ENCODE measurements at places on chromosomes 2 and 18.

DNA sequence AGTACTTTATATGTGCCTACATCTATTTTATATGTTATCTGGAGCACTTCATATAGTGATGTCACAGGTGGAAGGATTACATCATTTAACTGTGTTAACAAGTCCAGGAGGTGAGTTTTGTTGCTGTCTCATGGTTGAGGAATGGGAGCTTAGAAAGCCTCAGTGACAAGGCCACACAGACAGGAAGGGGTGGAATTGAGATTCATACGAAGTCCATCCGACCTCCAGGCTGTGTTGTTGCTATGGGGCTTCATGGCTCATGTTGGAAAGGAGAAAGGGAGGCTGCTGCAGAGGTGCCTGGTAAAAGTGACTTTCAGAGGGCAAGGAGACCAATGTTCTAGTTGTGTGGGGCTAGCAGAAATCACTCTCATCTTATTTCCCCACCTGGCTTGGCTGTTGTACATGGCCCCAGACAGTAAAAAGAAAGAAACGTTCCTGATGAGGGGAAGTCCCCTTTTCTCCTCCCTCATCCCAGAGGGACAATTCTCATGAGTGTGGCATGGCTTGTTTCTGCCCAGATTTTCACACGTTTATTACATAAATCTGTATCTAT lies 31.0 kb upstream of the GREB1 start:
- peak; percentile 10 for DNase-seq

DNA sequence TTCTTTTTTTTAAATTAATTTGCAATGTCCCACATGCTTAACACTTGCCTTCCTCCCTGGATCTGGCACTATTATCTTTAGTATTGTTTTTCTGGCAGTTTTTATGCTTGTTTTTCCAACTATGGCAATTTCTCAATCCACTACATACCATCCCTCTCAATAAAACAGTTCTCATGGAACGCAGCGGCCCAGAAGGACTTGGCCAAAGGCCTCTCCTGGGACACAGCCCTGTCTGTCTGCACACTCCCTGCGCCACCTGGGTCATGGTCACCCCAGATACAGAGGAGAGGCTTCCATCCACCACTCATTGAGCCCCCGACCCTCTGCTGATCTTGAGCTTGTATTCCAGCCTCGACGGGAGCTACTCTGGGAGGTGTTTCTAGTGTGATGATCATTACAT lies 91.2 kb downstream of the TWIST2 start:
- no peak for DNase-seq

DNA sequence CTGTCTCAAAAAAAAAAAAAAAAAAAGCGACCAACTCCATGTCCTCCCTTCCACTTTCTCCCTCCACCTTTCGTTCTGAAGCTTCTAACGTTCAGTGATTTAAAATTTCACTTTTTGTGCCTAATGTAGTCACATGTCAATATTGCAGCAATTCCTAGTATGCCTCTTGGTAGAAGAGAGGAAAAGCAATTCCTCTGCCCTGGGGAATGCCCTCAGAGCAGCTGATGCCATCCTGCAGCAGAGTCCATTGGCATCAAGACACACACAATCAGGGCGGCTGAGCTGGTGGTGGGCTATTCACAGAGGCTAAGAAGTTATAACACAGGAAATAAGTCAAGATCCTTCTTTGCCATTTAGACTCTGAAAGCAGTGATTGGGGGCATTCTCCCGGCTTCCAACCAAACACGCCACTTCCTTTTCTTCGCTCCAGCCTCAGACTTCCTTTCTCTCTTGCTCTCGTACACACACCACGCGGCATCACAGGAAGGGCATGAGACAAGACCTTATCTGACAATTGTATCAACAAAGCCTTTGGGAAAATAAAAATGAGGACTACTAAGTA lies 71.9 kb downstream of the MOGAT1 start:
- DNase-seq, result no peak

- DNase-seq, result no peak
These were observed 424.2 kb downstream of the TGIF1 start for GRCh38 chr18:3874125-3874524.

GRCh38 chr2:212385241-212385640 lies 153.4 kb downstream of the ERBB4 start:
- no peak for DNase-seq

- DNase-seq, result no peak
These were observed 4.0 kb downstream of the RNMT start for GRCh38 chr18:13730481-13730880.

- peak; percentile 18 for DNase-seq
These were observed 246.6 kb downstream of the SETBP1 start for GRCh38 chr18:44927127-44927849.

DNA sequence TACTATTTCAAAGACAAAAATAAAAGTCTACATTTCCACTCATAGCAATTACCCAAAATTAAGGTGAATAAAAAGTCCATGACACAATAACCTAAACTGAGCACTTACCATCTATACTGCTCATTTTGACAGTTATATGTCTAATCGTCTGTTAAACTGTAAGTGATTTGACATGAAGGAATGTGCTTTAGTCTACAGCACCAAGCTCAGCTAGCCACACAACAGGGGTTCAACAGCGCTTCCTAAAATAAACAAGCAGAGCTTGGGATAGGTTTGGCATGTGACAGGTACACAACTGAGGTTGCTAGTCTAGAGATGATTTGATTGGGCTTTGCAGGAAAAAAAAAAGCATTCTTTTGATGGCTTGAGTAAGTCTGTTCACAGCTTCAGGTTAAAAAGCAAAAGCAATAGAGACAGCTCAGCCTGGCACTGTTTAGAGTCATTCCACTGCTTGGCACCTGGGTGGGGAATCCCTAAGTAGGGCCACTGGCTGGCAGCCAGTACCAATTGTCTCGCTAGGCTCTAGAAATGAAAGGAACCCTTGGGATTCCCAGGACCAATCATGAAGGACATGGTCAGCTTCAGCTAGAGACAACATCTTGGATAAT lies 78.6 kb downstream of the BARD1 start:
- peak; percentile 5 for DNase-seq

DNA sequence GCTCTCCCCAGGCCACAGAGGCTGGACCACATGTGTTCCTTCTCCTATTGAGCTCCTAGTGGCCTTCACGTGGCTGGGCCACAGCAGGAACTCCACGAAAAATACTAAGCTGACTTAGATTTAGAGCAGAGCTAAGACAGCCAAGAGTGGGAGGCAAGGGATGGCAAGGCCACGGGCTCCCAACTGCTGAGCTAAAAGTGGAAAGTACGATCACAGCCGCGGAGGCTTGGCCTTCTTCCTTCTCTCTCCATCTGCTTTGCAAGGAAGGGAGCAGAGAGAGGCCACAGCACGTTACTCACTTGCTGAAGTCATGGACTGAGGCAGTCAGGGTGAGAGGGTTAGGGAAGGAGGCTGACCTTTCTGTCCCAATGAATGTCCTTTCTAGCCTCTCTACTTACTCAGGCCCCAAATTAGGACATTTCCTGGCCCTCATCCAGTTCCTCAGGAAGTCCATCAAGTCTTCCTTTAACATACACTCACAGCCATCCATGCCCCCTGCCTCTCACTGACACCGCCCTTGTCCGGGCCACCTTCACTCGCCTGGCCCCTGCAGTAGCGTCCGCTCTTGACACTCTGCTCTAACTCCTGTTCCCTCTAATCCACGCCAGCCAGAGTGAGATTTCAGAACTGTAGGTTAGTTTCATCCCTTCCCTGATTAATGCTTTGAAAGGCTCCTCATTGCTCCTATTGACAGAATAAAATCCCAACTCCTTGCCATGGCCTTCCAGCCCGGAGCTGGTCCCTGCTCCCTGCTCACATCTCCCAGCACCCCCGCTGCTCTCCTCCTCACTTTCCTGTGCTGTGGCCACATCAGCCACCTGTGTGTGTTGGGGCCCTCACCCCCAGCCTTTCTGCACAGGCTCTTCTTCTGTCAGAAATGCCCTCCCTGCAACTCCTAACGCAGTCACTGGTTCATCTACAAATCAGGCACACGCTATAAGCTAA lies 204.2 kb downstream of the CYP26B1 start:
- DNase-seq, result no peak

DNA sequence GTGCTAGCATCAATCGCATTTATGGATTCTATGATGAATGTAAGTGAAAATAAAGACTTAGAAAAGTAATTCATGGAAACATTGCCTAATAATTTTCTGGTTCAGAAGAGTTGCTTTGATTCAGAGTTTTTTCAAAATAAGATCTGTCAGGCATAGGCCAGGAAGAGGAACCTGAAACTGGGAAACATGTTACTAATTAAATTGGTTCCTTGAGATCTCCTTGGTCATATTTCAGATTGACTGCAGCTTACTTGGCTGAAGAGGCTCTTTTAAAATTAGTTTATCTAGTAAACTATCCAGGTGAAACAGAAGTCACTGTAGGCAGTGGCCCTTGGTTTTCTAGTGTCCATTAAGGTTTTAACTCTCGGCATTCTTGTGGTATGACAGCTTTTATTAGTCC lies 27.4 kb downstream of the PPP1CB start:
- DNase-seq, result no peak

DNA sequence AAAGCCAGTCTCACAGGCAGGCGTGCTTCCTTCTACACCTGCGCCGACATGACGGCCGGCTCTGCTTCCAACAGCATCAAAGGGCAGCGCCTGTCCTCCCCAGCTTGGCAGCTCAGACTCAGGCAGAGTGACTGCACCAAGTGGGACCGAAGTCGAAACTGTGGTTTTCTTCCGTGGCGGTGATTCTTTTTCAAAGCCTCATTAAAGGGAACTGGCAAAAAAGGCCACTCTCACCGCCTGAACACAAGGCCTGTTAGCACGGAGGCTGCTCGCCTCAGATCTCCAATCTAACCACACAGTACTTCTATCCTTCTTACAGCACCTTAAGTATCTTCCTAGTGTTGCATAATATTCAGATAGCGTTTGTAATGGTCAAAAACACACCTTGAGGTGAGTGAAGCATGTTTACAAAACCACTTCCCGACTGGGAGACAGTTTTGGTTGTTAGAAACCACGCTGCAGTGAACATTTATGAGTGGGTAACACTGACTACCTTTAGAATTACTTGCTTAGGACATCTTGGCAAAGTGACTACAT lies 236.4 kb downstream of the HDAC4 start:
- no peak for DNase-seq

DNA sequence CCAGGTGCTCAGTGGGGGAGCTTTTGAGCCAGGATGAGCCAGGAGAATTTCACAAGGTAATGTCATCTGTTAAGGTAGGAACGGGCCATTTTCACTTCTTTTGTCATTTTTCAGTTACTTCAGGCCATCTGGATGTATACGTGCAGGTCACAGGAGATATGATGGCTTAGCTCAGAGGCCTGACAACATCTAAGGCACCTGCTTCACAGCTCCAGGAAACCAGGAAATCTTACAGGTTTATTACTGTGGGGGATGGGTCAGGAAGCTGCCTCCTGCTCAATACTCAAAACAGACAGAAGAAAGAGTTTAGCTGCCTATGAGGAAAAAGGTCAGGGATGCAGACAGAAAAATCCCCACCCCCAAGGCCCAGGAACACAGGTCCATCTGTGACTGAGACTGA lies 364.3 kb upstream of the LRP1B start:
- no peak for DNase-seq

DNA sequence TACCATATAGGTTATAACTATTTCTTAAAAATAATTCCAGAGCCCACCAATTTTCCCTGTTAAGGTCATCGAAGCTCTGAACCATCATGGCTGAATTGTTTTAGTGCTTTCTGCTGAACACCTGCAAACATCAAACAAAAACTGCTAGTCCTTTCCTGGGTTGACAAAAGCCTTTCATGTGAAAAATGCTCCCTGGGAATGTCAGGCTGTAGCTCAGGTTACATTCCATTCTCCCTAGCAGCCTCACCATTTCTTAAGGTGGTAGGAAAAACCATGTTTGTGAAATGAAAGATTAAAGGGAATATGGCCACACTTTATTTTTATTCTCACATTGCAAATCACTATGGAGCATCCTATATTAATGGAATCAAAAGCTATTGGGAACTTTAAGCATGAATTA lies 5.7 kb downstream of the TCF4 start:
- DNase-seq, result peak; percentile 12

- no peak for DNase-seq
These were observed 11.9 kb downstream of the ADRA2B start for GRCh38 chr2:96104487-96104861.

GRCh38 chr2:205783872-205784499 lies 101.7 kb downstream of the NRP2 start:
- no peak for DNase-seq

GRCh38 chr18:45688833-45689232 lies 35.1 kb upstream of the SLC14A1 start:
- DNase-seq, result peak; percentile 47

GRCh38 chr2:117858892-117859531 lies 44.5 kb downstream of the DDX18 start:
- no peak for DNase-seq

DNA sequence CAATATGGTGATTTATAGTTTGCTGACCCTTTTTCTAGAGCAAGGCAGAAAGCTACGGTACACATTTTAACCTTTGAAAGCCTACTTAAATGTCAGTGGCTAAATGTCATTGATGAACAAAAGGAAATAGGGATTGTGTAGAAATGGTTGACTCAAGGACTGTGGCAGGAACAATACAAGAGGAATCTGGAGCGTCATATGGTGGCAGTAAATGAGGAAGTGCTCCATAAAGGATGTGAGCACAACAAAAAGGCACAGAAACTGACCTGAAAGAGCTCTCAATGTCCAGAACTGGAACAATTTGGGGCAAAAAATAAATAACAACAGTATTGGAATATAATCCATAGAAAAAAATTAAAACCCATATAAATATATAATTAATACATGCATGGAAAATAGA lies 443.9 kb upstream of the VRK2 start:
- no peak for DNase-seq

DNA sequence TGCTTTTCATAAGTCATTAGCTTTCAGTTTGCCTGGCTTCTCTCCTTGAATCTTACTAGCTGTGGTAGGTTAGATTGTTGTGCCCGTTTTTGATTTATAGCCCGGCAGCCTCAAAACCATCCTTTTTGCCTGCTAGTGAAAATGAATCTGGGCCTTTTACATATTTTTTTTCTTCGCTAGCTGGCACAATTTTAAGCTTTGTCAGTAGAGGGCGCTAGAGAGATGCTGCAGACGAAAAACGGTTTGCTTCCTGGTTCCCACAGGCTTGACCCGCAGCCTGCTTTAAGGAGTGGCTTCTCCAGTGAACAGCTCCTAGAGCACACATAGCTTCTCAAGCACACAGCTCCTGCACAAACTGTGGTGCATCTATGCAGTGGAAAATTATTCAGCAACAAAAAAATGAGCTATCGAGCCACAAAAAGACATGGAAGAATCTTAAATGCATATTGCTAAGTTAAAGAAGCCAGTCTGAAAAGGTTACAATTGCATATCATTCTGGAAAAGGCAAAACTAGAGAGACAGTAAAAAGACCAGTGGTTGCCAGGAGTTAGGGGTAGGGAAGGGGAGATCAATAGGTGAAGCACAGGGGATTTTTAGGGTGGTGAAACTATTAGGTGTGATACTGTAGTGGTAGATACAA lies 47.9 kb downstream of the E2F6 start:
- no peak for DNase-seq

DNA sequence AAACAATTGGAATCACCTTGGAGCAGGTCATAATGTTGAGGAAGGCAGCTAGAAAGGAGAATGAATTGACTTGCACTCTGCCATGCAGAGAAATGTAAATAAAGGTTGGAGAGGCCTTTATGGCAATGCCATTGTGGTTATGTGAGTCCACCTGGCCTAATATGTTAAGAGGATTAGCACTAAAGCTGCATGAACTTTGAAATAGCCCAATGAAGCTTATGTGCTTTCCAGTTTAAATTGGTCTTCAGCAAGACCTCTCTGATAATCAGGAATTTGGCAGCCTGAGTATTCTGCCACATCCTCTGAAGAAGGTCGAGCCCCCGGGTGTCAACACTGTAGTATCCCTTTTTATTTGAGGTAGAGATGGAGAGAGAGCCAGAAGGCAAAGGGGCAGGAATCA lies 464.9 kb downstream of the CDH2 start:
- DNase-seq, result no peak

GRCh38 chr2:147499785-147500184 lies 345.0 kb upstream of the ACVR2A start:
- no peak for DNase-seq
